ENCODE measurements at places on chromosomes 16 and 17. TPM values are rescaled to one million over a fixed set of nuclear protein-coding genes. Genes with fewer than 3 reads are reported as not detected.

Gene PIMREG
- 0.76 TPM for total RNA-seq

Gene LPO
- not detected for total RNA-seq

Gene MEOX1
- not detected for total RNA-seq

Gene RTN4RL1
- total RNA-seq, result 6.3 TPM

Gene ALOXE3
- total RNA-seq, result not detected

Gene PNPO
- 40.2 TPM for total RNA-seq

Gene GNG13
- not detected for total RNA-seq

Gene CCL7
- 0.34 TPM for total RNA-seq

Gene ANKRD40CL
- total RNA-seq, result not detected

Gene AGRP
- total RNA-seq, result 3.5 TPM

Gene C17orf100
- total RNA-seq, result 0.89 TPM

Gene GEMIN4
- 19.9 TPM for total RNA-seq

Gene CD300C
- total RNA-seq, result 19.4 TPM

Gene AXIN2
- total RNA-seq, result 48.0 TPM

Gene CRAMP1
- total RNA-seq, result 16.3 TPM

Gene PDK2
- total RNA-seq, result 15.7 TPM

Gene CCR7
- 2.8 TPM for total RNA-seq

Gene CCL22
- total RNA-seq, result not detected

Gene C1QL1
- total RNA-seq, result not detected

Gene ACE
- total RNA-seq, result 61.1 TPM

Gene ABCA6
- 26.9 TPM for total RNA-seq

Gene GAA
- 133 TPM for total RNA-seq

Gene TBC1D3C
- total RNA-seq, result 0.29 TPM

Gene C1QBP
- 22.0 TPM for total RNA-seq

Gene BOLA2B
- 166 TPM for total RNA-seq

Gene FBXO31
- 35.5 TPM for total RNA-seq

Gene CDH11
- 45.8 TPM for total RNA-seq

Gene NOD2
- 27.2 TPM for total RNA-seq

Gene MATCAP1
- 20.4 TPM for total RNA-seq

Gene DRC3
- total RNA-seq, result 46.2 TPM

Gene TMEM238L
- total RNA-seq, result not detected

Gene KCNJ12
- total RNA-seq, result 2.1 TPM

Gene TRPV2
- total RNA-seq, result 50.5 TPM

Gene CCDC40
- total RNA-seq, result 4.1 TPM

Gene HSPB9
- not detected for total RNA-seq

Gene MRPS23
- 37.9 TPM for total RNA-seq

Gene IL21R
- total RNA-seq, result 2.0 TPM

Gene MYL4
- 1.6 TPM for total RNA-seq

Gene COL1A1
- 79.7 TPM for total RNA-seq

Gene ATP6V0D1
- total RNA-seq, result 121 TPM

Gene WSB1
- 514 TPM for total RNA-seq

Gene PDE6G
- 1.0 TPM for total RNA-seq

Gene FOXC2
- total RNA-seq, result not detected

Gene SOX8
- total RNA-seq, result 1.1 TPM

Gene PPP1R1B
- 12.0 TPM for total RNA-seq

Gene C16orf54
- total RNA-seq, result 11.9 TPM

Gene HID1
- total RNA-seq, result 38.4 TPM

Gene NOTUM
- 1.0 TPM for total RNA-seq

Gene TSPAN10
- total RNA-seq, result 2.8 TPM

Gene HYDIN
- total RNA-seq, result 9.6 TPM

Gene CRISPLD2
- 81.0 TPM for total RNA-seq

Data from upper lobe of left lung (tissue), 6 donors.